ENCODE measurements at places on chromosomes 11 and 22.

GRCh38 chr11:2797121-2797711 is 88.4 kb downstream of the CDKN1C start:
- peak; percentile 21 for DNase-seq

- DNase-seq, result no peak
Measured at GRCh38 chr11:134519788-134520187, 107.7 kb upstream of the B3GAT1 start.

DNA sequence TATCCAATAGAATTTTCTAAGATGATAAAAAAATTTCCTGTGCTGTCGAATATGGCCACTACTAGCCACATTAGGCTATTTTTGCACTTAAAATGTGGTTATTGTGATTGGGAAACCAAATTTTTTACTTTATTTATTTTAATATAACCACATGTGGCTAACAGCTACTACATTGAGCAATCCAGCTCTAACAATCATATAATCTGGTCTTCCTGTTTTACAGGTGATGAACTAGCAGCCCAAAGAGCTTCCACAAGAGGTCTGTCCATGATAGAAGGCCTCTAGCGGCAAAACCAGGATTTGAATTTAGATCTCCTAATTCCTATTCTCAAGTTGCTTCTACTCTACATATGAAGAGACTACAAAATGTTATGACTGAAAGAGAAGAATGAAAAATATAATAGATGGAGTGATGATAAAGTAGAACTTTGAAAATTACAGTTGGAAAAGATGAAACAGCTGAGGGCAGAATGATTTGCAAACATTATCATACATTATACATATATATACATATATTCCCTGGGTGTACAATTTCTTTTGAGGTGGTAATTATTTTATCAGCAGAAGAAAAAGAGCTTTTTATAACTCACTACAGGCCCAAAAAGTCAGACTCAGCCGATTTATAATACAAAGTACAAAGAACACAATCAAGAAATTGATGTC is 363.5 kb upstream of the PITPNB start:
- no peak for DNase-seq

DNA sequence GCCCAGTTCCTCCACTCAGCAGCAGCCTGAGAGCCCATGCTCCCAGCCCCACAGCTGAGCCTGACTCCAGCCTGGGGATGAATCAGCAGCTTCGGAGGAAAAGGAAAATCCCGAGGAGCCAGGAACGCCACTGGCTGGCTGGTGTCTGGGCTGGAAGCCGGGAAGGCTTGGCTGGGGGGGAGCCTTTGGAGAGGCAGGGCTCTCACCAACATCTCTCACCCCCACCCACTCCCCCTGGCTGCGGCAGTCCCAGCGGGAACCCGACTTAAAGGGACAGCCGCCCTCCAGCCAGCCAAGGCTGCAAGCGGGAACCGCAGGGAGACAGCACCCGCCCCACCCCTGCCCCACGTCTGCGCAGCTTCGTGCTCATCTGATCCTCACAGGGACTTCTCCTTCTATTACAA is 28.4 kb downstream of the KIAA0930 start:
- DNase-seq, result no peak

DNA sequence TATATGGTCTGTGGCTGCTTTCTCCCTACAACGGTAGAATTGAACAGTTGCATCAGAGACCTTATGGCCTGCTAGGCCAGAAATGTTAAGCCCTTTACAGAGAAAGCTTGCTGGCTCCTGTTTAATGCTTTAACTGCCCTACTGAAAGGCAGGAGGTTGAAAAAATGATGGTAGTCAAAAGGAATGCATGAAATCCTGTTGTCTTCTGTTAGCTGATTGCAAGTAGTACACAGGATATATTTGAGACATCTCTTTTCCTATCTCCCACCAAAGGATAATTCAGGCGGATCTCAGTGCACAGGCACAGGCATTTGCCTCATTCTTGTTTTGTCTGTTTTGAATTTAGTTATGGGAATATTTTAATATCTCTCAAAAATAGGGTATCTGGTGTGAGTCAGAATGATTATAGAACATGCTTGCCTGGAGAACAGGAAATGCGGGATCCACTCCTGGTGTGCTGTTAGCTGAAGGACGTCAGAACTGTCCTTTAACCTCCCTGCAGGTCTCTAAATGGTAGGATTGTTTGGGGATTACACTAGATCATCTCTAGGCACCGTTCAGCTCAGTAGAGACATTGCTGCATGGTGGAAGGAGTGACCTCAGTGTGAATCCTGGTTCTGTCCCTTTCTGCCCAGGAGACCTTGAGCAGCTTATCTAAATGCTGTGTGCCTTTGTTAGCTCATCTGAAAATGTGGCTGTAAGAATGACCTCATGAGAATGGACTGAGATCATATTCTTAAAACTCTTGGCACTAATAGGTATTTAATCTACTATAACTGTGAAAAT is 49.5 kb downstream of the PACS1 start:
- DNase-seq, result no peak

DNA sequence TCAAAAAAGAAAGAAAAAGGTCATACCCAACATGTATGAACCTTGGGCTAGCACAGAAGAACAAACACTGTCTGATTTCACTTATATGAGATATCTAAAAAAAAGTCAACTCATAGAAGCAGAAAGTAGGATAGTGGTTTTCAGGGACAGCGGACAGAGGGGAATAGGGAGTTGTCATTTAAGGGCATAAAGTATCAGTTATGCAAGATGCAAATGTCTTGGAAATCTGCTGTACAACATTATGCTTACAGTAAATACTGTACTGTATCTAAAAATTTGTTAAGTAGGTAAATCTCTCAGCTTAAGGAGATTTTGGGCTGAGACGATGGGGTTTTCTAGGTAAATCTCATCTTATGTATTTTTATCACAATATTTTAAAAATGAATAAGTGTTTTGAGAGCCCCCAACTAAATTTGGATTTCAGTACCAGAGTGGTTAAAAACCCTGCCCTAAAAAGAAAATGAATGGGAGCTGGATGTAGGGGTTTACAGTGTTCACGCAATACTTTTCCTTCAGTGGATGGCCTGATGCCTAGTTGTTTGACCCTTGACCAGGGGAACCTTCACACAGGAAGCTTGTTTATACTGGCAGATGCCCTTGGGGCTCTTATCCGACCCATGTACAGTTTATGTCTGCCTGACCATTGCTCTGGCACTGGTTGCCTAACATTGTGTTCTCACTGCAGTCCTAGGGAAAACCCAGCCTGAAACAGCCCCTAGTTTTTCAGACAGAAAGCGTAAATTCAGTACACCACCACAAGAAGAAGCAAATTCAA is 34.8 kb downstream of the SLC22A9 start:
- DNase-seq, result no peak

GRCh38 chr11:95299078-95299679 is 68.2 kb upstream of the SESN3 start:
- DNase-seq, result no peak

- no peak for DNase-seq
Measured at GRCh38 chr11:20926799-20927540, 257.6 kb downstream of the NELL1 start.

GRCh38 chr22:28647216-28647615 is 32.4 kb downstream of the TTC28 start:
- no peak for DNase-seq

GRCh38 chr11:131668500-131669400 is 298.3 kb downstream of the NTM start:
- peak; percentile 54 for DNase-seq

GRCh38 chr11:7531011-7531410 is 17.2 kb downstream of the PPFIBP2 start:
- no peak for DNase-seq

- DNase-seq, result no peak
Measured at GRCh38 chr11:4191031-4191571, 96.5 kb downstream of the RRM1 start.

GRCh38 chr11:88489030-88489429 is 151.5 kb upstream of the CTSC start:
- DNase-seq, result no peak

GRCh38 chr11:83691451-83691950 is 405.3 kb upstream of the CCDC90B start:
- no peak for DNase-seq

GRCh38 chr11:106133529-106133928 is 56.1 kb downstream of the AASDHPPT start:
- no peak for DNase-seq

DNA sequence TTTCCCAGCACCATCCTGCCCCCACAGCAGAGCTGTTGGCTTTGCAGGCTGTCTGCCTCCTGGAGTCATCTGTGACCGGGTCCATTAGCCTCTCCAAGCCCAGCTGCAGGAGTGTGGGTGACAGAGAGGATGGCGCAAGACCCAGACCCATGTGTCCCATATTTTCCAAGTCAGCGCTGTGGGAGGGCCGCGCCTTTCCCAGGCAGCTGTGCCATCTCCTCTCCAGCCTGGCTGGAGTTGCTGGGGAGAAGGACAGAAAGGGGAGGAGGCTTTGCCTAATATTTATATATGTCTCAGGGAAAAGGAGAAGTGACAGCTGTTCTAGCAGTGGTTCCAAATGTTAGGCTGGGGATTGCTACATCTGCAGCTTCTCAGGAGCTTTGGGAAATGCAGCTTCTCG is 15.7 kb downstream of the DTX4 start:
- no peak for DNase-seq

- DNase-seq, result no peak
Measured at GRCh38 chr11:73760135-73760678, 667 bp downstream of the RAB6A start.

DNA sequence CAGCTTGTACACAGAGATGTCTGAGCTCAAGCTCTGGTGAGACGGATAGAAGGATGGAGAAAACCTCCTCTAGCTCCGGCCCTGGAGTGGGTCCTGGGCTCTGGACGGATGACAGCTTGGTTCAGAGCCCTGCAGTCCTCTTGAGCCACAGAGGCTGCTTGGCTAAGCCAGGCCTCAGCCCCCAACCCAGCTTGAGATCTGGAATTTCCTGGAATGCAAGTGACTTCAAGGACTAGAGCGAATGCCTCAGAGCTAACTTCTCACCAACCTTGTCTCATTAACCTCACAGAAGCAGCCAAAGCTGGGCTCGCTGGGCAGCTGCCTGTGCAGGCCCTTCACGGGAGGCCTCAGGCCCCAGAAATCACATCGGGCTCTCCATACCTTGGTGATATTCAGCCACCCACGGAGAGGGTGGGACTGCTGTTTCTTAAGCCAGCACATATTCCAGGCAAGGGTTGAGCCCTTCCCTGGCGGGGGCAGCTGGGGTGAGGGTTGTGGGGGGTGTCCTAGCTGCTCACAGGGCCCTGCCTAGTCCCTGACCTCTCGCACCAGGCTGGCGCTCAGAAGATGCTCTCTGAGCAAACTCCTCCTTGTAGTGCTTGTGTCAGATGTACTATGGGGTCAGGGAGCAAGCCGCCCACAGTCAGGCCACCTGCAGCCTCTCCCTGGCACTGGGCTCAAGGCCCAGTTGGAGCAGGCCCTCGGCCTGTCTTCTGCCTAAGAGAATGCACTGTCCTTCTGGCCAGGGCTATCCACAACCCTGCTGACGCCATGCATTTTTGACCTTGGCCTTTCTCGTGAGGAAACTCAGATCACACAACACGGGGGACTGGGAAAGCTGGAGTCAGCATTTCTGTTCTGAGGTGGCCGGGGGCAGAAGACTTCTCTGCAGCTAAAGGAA is 73.6 kb upstream of the TTLL12 start:
- no peak for DNase-seq

DNA sequence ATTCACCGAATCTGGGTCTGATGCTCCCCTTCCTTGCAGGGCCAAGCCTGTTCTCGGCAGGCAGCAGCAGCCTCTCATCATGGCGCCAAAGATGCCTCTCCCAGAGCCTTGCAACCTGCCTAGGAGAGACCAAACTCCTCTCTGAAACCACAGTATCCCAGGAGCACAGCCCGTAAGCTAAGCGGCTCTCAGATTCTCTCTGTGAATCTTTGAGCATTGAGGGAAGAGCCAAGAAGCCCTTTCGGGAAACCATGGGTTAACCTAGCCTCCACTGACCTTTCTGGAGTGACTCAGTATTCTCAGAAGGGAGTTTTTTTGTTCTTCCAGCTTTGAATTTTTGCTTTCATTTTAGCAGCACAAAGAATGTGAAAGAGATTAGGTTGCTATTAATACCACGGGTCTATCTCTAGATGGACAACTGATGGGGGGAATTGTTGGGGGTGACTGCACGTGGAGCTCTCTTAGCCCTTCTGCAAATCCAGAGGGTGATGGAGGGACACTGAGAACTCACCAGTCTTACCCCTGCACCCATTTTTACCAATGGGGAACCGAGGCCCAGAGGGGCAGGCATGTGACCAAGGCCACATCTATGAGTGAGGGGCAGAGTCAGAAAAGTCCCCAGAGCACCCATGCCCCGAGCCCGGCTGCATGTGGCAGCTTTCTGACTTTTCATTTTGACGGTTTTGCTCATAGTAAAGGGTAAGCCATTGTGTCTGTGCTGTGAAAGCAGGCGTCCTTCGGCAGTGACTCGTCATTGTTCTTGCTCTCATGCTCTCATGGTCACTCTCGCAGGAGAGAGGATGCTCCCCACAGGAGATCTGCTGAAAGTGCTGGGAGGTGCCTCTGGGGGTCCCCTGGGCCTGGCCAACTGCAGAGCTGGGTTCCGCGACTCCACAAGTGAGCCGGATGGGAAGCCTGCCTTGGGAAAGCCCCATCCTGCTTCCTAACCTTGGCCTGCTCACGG is 36.0 kb downstream of the IRAG1 start:
- DNase-seq, result no peak

GRCh38 chr11:106524436-106524835 is 447.0 kb downstream of the AASDHPPT start:
- no peak for DNase-seq

DNA sequence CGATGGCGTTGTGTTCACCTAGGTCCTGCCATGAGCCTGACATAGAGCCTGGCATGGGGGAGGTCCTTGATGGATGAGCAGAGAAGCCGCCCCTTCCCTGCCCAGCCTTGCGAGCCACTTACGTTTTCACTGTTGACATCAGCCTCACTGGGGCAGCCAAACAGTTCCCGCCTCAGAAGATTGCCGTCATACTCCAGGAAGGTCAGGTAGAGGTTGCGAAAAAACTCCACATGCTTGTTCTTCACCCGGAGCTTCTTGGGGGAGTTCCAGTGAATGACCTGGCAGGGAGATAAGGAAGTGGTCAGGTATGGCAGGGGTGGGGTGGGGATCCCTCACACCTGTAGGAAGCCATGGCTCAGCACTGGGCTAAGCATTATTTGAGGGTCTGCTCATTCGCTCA is 279.3 kb upstream of the SYN3 start:
- no peak for DNase-seq

DNA sequence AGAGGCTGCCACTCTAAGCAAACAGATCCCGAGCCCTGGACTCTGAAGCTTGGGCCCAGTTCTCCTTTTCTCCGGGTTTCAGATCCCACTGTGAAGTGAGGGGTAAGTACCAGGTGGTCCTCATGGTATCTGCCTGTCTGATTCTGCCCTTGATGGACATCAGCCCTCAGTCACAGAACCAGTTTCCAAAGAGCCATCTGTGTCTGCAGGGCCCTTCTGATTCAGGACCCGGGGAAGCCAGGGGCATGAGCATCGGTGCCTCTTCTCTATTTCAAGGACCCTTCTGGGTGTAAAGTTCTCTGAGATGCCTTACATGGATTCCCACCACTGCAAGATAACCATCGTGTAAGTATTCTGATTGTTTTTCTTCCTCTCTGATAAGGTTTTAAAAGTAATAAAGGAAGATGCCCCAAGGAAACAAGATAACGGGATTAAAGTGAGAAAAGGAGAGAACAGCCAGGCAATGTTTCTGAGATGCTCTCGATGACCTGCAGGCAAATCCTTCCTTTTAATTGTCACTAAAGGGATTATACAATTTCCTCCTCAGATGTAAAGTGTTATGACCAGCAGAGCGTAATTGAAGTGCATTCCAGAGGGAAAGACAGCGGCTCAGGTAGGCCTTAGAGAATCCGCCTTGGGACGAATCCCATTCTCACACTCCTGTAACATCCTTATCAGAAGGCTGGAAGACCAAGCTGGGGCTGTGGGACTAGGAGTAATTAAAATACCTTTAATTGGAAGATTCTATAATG is 924.3 kb downstream of the TBC1D22A start:
- DNase-seq, result no peak

Data from activated T-cell treated with anti-CD3 and anti-CD28 coated beads, Interleukin-2, amount 50 U/mL, for 24 hours (primary cell).